Stimulated activated CD4-positive, alpha-beta T cell treated with anti-CD3 and anti-CD28 coated beads, Interleukin-12 subunit alpha, Interleukin-12 subunit beta, amount 100 ng/mL, for 48 hours (primary cell): ENCODE measurements at places on chromosomes 1 and 21.

- no peak for DNase-seq
Observed at GRCh38 chr21:42703136-42703908, 49.9 kb downstream of the PDE9A start.

- DNase-seq: peak; percentile 11
Observed at GRCh38 chr1:35642471-35642955, 1.2 kb upstream of the PSMB2 start.

DNA sequence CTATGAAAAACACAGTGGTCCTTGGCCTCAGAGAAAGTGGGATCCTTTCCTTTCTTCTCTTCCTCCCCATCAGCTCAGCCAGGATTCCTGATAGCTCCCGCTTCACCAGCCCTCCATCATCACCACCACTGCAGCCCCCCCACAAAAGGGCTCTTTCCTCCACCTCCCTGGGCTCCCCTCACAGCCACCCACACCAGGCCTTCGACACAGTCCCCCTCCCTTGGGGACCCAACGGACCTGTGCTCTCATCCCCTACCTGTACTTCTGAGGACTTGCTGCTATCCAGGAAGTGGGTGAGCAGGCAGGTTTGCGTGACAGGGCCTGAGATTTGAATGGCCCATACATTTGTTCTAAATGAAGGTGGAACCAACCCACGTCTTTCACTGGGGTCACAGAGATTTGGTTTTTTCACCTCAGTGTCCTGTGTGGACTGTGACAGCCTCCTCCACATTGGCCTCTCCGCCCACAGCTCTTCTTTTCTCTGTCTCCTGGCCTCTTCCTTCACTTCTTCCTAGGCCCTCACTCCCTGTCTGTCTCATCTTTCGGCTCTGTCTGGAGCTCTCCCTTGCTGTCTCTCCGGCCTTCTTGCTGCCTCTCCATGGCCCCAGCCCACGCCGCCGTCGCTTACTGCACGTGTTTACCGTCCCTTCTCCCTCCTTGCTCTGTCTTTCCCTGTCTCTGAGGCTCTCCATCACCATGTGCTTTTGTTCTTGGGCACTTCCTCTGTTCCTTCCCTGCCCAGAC is 238.6 kb downstream of the FOXD2 start:
- no peak for DNase-seq

DNA sequence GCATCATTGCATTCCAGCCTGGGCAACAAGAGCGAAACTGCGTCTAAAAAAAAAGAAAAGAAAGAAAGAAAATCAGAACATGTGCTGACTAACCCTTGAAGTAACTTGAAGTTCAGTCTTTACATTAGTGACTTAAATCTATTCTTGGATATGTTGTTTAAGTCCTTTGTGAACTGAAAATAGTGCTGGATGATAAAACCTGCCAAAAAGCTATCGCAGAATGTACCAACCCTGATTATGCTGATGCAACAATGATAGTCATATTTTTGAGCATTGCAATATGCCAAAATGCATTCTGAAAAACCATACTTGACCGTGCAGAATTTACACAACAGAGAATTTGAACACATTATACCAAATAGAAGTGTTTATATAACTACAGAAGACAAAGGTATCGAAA is 30.7 kb downstream of the SHISAL2A start:
- no peak for DNase-seq

- DNase-seq: no peak
Observed at GRCh38 chr1:232589812-232590743, 39.9 kb downstream of the SIPA1L2 start.

- no peak for DNase-seq
Observed at GRCh38 chr1:238141353-238141752, 250.6 kb upstream of the ZP4 start.

- no peak for DNase-seq
Observed at GRCh38 chr1:32925403-32926162, 24.4 kb upstream of the TMEM54 start.

DNA sequence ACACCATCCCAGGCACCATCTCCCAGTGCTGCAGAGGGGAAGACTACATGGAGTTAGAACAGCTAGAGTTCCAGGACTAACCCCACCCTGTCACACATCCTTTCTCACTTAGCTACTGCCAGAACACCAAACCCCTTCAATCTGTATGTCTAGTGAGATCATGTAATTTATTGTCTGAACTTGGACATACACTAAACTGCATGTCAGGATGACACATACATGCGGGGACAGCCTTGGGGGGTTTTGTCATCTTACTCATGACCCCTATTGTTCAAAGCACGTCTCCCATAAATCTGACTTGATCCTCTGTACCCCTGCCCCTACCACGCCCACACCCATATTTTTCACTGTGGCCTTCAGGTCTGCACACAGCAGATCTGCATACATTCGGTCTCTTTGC is 71.3 kb downstream of the GABPA start:
- no peak for DNase-seq

DNA sequence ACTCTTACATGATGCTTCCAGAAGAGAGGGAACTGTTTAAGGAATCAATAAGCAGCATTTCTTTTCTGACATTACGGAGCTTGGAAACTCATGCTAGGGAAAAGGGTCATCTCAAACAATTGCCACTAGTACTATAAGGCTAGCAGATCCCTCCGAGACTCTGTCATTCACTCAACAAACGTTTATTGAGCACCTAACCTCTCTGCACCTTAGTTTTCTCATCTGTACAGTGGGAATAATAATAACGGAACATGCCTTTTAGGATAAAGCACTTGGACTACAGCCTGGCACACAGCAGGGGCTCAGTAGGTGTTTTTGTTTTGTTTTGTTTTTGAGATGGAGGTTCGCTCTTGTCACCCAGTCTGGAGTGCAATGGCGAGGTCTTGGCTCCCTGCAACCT is 51.3 kb downstream of the SYF2 start:
- no peak for DNase-seq

- no peak for DNase-seq
Observed at GRCh38 chr1:46134660-46135331, 2.4 kb upstream of the PIK3R3 start.

DNA sequence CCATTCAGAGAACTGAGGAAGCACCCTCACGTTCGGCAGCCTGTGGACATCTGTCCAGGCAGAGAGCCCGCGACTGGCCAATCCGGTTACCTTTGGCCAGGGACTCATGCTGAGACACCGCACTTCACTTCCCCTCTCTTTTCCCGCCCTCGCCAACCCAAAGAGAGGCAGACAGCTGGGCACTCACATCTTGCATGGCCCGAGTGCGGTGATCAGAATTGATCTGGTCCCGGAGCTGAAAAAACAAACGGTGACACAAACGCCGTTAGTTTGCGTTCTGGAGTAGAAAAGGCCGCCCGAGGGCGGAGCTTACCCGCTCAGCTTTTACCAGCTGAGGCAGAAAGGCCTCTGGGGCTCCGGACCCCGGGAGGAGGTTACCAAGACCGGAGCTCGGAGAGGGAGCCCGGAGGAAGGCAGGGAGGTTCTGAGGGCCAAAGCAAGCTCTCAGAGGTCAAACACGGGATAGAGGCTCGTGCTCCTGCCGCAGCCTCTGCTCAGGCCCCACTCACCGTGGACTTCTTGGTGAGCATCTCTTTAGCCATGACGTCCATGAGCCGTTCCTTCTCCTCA is 376 bp downstream of the SF3A3 start:
- DNase-seq: peak; percentile 28

- DNase-seq: no peak
Observed at GRCh38 chr1:243234978-243235647, 20.0 kb downstream of the CEP170 start.

- no peak for DNase-seq
Observed at GRCh38 chr1:91609551-91609950, 108.9 kb downstream of the CDC7 start.

DNA sequence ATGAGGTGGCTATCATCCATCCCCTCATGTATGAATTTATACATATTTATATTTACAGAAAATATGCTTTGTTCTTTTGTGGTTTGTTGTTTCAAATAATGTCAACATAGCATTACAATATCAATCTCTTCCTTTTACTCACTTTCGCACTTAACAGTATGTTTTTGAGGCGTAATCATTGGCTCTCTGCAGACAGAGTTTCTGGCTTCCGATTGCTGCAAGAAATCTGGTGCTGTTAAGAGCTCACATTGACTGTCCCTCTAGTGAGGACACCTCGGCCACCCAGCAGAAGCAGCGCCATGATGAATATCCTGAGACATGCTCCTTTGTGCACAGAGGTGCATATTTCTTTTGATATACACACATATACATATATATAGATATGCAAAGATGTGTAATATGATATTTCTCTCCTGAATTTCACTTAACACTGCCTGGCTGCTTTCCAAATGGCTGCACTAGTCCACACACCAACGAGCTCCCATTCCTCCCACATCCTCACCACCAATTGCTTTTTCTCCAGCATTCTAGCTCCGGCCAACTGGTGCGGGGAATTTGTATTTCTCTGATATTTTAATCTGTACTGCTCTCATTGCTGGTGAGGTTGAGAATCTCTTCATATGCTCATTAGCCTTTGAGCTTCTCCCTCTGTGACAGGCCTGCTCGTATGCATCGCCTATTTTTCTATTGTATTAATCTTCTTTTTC is 248.4 kb downstream of the SIPA1L2 start:
- DNase-seq: no peak

GRCh38 chr1:26066857-26067256 is 573 bp downstream of the TRIM63 start:
- DNase-seq: no peak

GRCh38 chr1:46464915-46465314 is 24.7 kb upstream of the DMBX1 start:
- no peak for DNase-seq

GRCh38 chr1:245234217-245235081 is 79.7 kb downstream of the KIF26B start:
- DNase-seq: no peak

DNA sequence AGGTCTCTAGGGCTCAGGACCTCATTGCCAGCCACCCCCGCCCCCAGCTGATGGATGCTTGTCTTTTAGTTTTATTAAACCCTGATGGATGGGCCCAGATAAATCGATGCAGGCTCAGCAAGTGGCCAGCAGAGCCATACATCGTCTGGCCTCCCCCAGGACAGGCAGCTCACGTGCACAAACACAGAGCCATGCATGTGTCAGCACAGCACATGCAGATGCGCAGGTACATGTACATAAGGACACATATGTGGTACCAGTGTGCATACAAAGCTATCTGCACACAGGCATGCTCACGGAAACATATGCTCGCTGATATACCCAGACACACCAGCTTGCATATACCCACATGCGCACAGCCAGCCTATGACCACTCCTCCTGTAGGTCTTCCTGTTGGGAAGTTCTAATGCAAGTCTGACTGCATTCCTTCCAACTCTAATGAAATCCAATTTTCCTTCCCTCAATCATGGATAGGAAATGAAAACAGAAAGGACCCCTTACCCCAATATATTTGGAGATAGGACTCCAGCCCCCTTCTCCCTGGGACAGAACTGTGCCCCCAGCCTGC is 897 bp downstream of the COL16A1 start:
- no peak for DNase-seq

DNA sequence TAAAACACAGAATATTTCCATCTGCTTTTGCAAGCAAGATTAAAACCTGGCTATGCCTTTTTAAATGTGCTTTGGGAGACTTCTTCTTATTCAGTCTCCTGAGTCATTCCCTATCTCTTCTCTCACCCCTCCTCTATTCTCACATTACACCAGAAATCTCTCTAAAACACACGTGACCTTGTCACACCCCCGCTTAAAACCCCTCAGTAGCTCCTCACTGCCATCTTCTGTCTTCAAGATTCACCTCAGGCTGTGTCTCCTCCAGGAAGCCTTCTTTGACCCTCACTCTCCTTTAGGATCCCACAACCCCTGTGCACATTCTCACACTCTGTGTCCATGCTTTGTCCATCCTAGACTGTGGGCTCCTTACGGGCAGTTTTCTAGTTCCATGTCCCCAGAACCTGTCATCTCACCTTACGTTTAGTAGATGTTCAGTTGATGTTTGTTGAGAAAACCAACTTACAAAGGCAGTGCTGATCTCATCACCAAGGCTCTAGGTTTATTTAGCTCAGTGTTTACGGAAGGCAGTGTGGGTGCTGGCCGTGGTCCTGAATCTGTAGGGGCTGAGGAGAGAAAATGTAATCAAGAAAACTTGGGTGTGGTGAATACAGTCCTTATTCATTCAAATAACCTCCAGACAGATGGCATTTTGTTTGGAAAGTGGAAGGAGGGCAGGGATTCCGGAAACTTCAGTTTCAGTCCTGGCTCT is 143.5 kb downstream of the DMRTA2 start:
- no peak for DNase-seq

DNA sequence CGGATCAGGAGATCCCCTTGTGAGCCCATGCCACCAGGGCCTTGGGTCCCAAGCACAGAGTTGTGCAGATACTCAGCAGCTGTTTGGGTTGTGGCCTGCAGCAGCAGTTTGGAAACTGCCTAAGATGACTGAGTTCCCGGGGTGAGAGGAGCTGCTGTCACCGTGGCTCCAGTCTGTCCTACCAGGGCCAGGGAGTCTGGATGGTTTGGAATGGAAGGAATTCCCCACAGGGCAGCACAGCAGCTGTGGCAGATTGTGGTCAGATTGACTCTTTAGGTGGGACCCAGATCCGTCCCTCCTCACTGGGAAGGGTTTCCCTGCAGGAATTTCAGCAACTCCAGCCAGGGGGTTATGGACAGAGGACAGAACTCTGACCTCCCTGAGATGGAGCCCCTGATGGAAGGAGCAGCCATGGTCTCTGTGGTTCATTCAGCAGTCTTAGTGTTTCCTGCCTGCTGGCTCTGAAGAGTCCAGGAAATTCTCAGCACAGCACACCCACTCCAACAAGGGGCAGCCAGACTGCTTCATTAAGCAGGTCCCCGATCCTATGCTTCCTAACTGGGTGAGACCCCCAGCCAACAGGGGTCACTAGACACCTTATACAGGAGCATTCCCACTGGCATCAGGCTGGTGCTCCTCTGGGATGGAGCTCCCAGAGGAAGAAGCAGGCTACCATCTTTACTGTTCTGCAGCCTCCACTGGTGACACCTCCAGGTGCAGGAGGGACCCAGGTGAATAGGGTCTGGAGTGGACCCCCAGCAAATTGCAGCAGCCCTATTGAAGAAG is 51.5 kb upstream of the TNFSF4 start:
- no peak for DNase-seq

DNA sequence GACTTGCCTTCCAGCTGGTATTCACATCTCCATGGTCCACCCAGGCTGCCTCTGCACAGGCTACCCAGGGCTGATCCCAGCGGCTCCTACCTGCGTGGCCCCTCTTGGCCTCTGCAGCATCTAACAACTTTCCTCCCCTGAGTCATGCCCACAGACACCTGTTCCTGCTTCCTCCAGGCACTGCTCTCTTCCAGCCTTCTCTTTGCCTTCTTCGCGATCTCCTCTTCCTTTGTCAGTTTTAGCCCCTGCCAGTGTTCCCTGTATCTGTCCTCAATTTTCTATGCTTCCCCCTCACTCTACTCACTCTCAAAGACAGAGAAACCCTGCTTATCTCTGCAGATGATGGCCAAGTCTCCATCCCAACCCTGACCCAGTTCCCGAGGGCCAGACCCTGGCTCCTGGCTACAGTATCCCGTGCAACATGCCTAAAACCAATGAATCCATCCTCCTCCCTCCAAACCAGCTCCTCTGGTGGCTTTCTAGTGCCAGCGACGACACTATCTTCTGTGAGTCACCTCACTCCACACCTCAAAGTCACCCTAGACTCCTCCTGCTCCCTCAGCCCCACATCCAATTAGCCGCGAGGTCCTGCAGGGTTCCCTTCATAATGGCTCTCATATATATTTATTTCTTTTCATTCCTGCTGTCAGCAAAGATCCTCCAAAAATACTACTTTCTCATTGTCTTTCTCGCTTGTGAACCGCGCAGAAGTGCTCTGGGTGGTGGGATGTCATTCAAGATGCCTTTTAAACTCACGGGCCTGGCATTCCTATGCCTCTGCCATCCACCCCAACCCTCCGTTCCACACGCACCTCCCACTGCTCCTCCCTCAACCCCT is 259.2 kb downstream of the TOMM20 start:
- no peak for DNase-seq

GRCh38 chr1:59494145-59494833 is 197.4 kb downstream of the FGGY start:
- DNase-seq: no peak
